ENCODE measurements at places on chromosomes 6 and 20.

GRCh38 chr20:45968081-45968671 is 3.8 kb downstream of the ZNF335 start:
- no peak for DNase-seq

- no peak for DNase-seq
These were observed 36.6 kb downstream of the EZR start for GRCh38 chr6:158782432-158783166.

DNA sequence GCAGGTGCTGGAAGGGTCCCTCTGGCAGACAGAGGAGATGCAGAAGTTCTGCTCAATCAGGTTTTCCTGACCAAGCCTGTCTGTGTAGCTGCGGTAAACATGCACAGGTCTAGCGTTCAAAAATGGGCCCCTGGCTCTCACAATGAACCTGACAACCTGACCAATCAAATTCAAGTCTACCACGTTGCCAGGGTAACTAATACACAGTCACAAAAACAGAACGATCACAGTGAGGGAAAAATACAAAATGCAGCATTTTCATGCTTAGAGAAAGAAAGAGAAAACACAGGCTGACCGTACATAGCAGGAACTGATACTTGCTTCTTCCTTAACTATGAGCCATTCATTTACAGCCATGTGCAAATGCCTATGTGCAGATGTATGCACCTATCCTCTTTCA is 353.1 kb upstream of the TSHZ2 start:
- no peak for DNase-seq

DNA sequence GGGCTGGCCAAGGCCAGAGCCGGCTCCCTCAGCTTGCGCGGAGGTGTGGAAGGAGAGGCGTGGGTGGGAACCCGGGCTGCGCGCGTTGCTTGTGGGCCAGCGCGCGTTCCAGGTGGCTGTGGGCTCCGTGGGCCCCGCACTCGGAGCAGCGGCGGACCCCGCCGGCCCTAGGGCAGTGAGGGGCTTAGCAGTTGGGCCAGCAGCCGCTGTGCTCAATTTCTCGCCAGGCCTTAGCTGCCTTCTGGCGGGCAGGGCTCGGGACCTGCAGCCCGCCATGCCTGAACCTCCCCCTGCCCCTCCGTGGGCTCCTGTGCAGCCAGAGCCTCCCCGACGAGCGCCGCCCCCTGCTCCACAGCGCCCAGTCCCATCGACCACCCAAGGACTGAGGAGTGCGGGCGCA is 108.4 kb downstream of the GMPR start:
- DNase-seq = no peak

DNA sequence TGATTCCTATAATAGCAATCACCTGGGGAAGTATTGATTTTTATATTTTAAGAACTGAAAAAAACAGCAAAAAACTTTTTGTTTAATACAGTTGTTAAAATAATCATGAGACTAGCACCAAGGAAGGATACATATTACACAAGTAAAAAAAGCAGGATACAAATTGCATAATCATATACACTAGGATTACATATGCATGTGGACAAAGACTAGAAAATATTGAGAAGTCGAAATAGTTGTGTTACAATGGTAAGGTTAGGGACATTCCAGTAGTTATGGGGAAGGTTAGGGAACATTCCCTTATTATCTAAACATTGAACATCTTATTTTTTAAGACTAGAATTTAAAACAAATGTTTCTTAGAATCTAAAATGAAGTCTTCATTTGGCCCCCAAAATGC is 9.5 kb downstream of the NUS1 start:
- DNase-seq = no peak
